Smooth muscle cell of the pulmonary artery (primary cell): ENCODE measurements at places on chromosomes 4 and X. TPM values are rescaled to one million over a fixed set of nuclear protein-coding genes. Genes with fewer than 3 reads are reported as not detected.

Gene MED14
- total RNA-seq, result 21.8 and 27.4 TPM in 2 replicates

Gene CSAG3
- total RNA-seq, result not detected in 2 replicates

Gene TCEAL6
- total RNA-seq, result not detected in 2 replicates

Gene MGST2
- 5.2 and 12.1 TPM in 2 replicates for total RNA-seq

Gene TMLHE
- total RNA-seq, result 16.7 and 17.1 TPM in 2 replicates

Gene USP17L15
- not detected in 2 replicates for total RNA-seq

Gene CT45A5
- total RNA-seq, result not detected in 2 replicates

Gene FGF13
- total RNA-seq, result 0.13 and 0.86 TPM in 2 replicates
